ENCODE measurements at places on chromosomes 2 and 18. TPM values are rescaled to one million over a fixed set of nuclear protein-coding genes. Genes with fewer than 3 reads are reported as not detected.

GRCh38 chr18:48540251-48541025, 1.6 kb downstream of the CTIF start:
- DNase-seq: peak; percentile 79

The SIX3 gene
- not detected for total RNA-seq

DNA sequence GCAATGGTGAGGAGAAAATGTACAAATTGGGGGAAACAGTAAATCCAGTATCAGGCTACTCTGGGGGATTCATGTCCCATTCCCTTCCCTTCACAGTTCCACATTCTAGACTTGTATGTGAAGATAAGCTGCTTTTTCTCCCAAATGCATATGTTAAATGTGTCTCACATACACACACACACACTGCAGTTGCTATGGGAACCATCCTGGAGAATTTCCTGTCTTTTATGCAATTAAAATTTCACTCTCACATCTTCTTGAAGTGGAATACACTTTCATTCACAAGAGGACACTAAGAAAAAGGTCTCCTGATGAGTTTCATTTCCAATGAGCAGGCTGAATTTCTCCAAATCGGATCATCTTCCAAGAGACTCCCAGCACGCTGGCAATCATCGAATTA, 366.0 kb downstream of the LRATD1 start:
- DNase-seq: no peak

- DNase-seq: no peak
These were observed 21.2 kb downstream of the MRPL33 start for GRCh38 chr2:27792759-27793158.

The NEB gene
- total RNA-seq: 2.2 TPM

The PTPRN gene
- 0.58 TPM for total RNA-seq

The FZD7 gene
- 13.0 TPM for total RNA-seq

Data from sciatic nerve (tissue), 2 donors.